H7 (cell line): ENCODE measurements at places on chromosomes 12 and 14. TPM values are rescaled to one million over a fixed set of nuclear protein-coding genes. Genes with fewer than 3 reads are reported as not detected.

DEGS2 gene
- total RNA-seq: not detected in 2 replicates

CLEC4C gene
- 0.17 TPM in 1 of 2 replicates, not detected in the other for total RNA-seq

KLRG1 gene
- 3.2 and 3.8 TPM in 2 replicates for total RNA-seq

SDSL gene
- 3.3 and 4.1 TPM in 2 replicates for total RNA-seq

REP15 gene
- total RNA-seq: 0.15 and 0.35 TPM in 2 replicates
